ENCODE measurements at places on chromosomes 13 and 19.
A peak's percentile ranks its signal among the peaks of the same experiment; 100 is the strongest.

- no peak for DNase-seq
These were observed 107.2 kb upstream of the HTR2A start for GRCh38 chr13:47004027-47004426.

GRCh38 chr13:25687471-25688225, 315.9 kb downstream of the ATP8A2 start:
- DNase-seq: no peak

- DNase-seq: no peak
These were observed 29.6 kb upstream of the TSC22D1 start for GRCh38 chr13:44605721-44606120.

- no peak for DNase-seq
These were observed 20.2 kb downstream of the POLR1D start for GRCh38 chr13:27641711-27642502.

GRCh38 chr13:79423801-79424642, 18.0 kb upstream of the RBM26 start:
- no peak for DNase-seq

GRCh38 chr13:101982903-101983302, 418.9 kb downstream of the FGF14 start:
- DNase-seq: no peak

DNA sequence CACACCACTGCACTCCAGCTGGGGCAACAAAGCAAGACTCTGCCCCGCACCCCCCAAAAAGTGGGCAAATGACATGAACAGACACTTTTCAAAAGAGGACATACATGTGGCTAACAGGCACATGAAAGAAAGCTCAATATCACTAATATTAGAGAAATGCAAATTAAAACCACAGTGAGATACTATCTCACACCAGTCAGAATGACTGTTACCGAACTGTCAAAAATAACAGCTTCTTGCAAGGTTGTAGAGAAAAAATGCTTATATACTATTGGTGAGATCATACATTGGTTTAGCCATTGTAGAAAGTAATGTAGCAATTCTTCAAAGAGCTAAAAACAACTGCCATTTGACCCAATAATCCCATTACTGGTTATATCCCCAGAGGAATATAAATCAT, 99.5 kb upstream of the SPATA13 start:
- DNase-seq: no peak

GRCh38 chr19:920051-920864, 3.1 kb downstream of the KISS1R start:
- DNase-seq: peak; percentile 49

DNA sequence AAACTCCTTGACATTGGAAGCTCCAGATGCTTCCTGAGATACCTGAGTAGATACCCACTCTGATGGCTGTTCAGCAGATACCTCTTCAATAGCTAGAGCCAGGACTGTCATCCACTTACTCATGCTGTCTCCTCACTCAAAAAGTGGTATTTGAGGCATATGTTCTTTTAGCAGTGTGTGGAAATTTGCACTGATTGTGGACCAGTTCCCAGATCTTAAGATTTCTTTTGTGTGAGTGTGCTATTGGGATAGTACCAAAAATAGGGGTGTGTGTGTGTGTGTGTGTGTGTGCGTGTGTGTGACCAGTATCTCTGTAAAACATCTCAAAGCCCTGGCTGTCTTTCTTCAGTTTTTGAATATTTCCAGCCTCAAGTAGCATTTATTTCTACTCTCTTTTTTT, 108.3 kb downstream of the SLITRK5 start:
- no peak for DNase-seq

- no peak for DNase-seq
These were observed 16.0 kb downstream of the ILF3 start for GRCh38 chr19:10670182-10670581.

DNA sequence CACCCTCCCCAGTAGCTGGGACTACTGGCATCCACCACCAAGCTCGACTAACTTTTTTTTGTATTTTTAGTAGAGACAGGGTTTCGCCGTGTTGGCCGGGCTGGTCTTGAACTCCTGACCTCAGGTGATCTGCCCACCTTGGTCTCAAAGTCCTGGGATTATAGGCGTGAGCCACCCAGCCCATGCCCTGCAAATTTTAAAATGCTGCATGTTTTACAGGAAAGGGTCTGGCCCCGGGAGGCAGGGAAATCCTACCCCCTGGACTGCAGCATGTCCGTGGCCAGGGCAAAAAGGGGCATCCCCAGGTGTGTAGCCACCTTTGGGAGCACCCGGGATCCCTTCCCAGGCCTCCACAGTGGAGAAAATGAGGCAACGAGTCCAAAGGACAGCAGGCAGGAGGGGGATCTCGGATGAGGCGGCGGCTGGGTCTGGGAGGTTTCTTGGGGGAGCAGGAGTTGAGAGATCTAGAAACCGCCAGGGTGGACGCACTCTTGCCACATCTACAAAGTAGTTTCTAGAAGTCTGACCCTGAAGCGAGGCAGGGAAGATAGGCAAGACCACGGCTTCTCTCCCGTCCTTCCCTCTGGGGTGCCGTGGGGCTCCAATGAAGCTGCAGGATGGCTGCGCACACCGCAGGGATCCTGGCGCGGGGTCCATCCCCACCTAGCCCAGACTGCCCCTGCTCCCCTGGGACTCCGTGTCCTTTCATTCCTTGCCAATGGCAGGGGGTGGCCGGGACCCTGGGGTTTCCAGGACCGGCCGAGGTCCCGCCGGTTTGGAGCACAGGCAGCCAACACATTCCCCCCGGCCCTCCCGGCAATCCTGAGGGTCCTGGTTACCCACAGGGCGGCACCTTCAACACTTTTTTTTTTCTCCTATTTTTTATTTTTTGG, 21.3 kb upstream of the ZBTB7A start:
- DNase-seq: no peak

DNA sequence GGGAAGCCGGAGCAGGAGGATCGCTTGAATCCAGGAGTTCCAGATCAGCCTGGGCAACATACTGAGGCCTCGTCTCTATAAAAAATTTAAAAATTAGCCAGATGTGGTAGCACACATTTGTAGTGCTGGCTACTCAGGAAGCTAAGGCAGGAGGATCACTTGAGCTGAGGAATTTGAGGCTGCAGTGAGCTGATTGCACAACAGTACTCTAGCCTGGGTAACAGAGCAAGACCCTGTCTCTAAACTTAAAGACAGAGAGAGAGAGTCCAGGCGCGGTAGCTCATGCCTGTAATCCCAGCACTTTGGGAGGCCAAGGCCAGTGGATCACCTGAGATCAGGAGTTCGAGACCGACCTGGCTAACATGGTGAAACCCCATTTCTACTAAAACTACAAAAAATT, 4.4 kb downstream of the IFNL3 start:
- DNase-seq: no peak
